ENCODE measurements at places on chromosomes 12 and 14.

DNA sequence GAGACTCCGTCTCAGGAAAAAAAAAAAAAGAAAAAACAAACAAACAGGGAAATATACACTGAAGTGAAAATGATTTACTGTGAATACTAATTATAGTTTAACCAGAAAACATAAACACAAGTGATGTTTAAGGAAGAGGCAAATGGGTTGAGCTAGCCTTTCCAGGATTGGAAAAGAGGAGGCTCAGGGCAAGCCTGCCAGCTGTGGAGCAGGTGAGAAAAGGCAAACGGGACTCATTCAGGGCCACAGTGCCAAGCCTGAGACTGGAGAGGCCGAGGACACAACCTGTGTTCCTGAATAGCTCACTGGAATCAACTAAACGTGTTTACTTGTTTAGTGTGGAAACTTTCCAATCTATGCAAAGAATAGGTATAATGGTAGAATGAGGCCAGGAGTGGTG, 35.7 kb upstream of the MAPKAPK5 start:
- DNase-seq: no peak

GRCh38 chr12:52215587-52216031, 17.4 kb upstream of the KRT7 start:
- DNase-seq: no peak

DNA sequence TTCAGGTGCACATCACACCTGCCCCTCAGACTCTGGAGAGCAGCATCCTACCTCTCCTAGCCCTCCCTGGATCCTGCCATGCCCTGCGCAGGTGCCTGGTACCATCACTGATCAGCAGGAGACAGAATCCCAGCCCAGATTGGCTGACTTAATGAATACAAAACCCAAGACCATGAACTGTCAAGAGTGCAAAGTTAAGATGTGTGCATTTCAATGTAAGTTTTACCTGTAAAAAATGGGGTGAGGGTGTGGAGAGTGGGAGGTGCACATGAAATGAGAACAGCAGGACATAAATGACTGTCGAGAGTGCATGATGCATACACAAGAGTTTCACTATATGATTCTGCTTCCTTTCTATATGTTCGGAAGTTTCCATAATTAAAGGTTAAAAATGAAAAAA, 57.9 kb upstream of the GPR68 start:
- no peak for DNase-seq

DNA sequence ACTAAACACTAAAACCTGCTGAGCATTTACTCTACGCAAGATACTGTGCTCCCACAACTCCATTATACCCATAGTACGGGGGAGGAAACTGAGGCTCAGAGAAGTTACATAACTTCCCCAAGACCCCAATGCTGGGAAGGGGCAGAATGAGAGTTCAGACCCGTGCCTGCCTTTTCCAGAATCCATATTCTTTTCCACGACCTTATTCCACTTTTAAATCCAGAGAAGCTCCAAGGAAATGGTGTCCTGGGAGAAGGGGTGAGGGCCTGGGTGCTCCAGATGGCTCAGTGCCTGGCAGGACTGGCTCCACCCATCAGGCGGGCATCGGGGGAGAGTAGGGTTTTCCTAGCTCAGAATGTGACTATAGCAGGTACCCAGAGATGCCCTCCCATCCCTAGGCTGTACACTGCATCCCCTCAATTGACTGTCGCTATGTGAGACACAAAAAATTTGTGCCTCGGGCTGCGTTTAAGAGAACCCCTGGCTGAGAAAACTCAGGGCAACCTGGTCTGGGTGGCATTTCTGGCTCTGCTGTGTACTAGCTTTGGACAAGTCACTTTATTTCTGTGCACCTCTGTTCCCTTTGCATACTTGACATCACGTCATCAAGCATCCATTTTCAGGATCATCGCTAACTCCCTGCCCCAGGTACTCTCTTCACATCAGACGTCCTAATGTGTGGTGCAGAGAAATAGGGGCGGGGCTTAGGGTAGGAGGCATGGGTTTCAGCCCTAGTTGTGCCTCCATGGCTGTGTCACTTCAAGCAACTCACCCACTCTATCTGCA, 11.6 kb upstream of the IQSEC3 start:
- DNase-seq: no peak

GRCh38 chr12:92912672-92913071, 16.4 kb downstream of the EEA1 start:
- no peak for DNase-seq

- no peak for DNase-seq
Measured at GRCh38 chr14:96263347-96264199, 7.6 kb downstream of the BDKRB1 start.

DNA sequence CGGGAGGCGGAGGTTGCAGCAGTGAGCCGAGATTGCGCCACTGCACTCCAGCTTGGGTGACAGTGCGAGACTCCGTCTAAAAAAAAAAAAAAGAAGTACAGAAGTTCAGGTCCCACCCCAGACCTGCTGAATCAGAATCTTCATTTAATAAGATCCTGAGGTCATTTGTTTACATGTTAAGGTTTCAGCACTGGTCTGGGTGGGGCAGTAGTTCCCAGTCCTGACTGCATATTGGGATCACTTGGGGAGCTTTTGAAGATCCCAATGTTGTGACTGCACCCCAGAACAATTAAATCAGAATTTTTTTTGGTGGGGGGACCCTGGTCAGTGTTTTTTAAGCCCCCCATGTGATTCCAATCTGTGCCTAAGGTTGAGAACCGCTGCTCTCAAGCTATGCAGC, 11.7 kb upstream of the COL2A1 start:
- DNase-seq: no peak

DNA sequence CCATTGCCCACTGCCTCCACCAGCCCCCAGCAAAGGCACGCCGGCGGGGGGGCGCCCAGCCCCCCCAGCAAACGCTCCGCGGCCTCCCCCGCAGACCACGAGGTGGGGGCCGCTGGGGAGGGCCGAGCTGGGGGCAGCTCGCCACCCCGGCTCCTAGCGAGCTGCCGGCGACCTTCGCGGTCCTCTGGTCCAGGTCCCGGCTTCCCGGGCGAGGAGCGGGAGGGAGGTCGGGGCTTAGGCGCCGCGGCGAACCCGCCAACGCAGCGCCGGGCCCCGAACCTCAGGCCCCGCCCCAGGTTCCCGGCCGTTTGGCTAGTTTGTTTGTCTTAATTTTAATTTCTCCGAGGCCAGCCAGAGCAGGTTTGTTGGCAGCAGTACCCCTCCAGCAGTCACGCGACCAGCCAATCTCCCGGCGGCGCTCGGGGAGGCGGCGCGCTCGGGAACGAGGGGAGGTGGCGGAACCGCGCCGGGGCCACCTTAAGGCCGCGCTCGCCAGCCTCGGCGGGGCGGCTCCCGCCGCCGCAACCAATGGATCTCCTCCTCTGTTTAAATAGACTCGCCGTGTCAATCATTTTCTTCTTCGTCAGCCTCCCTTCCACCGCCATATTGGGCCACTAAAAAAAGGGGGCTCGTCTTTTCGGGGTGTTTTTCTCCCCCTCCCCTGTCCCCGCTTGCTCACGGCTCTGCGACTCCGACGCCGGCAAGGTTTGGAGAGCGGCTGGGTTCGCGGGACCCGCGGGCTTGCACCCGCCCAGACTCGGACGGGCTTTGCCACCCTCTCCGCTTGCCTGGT, at the start of gene CDKN1B:
Gene CDKN1B (plus strand): TSS at position 576 of the 793 bp plus-strand sequence. CDS start 472 bp downstream, outside the sequence.
- DNase-seq: peak; percentile 79

- DNase-seq: no peak
Measured at GRCh38 chr12:72264548-72265175, 7.5 kb upstream of the TRHDE start.

- no peak for DNase-seq
Measured at GRCh38 chr14:56860441-56860840, 50.2 kb upstream of the OTX2 start.

DNA sequence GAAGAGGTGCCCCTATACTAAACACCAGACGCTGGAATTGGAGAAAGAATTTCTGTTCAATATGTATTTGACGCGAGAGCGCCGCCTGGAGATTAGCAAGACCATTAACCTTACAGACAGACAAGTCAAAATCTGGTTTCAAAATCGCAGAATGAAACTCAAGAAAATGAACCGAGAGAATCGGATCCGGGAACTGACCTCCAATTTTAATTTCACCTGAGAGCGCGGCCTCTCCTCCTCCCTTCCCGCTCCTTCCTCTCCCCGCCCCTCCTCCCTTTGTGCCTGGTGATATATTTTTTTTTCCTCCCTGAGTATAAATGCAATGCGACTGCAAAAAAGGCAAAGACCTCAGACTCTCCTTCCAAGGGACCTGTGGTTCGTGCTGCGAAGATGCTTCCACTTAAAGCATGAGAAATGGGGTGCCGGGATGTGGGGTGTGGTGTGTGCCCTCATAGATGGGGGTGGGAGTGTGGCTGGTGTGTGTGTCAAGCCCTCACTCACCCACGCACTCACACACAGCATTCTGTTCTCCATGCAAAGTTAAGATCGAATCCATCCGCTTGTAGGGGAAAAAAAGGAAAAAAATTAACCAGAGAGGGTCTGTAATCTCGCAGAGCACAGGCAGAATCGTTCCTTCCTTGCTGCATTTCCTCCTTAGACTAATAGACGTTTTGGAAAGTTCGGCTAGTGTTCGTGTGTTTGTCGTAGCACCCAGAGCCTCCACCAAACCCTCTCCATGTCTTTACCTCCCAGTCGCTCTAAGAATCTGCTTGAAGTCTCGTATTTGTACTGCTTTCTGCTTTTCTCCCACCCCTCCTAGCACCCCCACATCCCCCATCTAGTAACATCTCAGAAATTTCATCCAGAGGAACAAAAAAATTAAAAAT, 4.5 kb downstream of the HOXC10 start:
- no peak for DNase-seq

Data from stimulated activated CD4-positive, alpha-beta T cell treated with anti-CD3 and anti-CD28 coated beads, Interleukin-12 subunit alpha, Interleukin-12 subunit beta, amount 100 ng/mL, for 24 hours (primary cell).